AG04450 (cell line): ENCODE measurements at places on chromosomes 1 and 21. TPM values are rescaled to one million over a fixed set of nuclear protein-coding genes. Genes with fewer than 3 reads are reported as not detected.

AIRE gene
- polyA plus RNA-seq, result not detected in 2 replicates

BCAR3 gene
- polyA plus RNA-seq, result 20.6 and 24.9 TPM in 2 replicates

GRCh38 chr1:160256396-160257046 is 5.8 kb downstream of the DCAF8 start:
- DNase-seq, result peak; percentile 23

KCNT2 gene
- polyA plus RNA-seq, result 1.3 and 2.0 TPM in 2 replicates

GRCh38 chr1:203185585-203185984 is 919 bp downstream of the CHI3L1 start:
- DNase-seq, result no peak

DNA sequence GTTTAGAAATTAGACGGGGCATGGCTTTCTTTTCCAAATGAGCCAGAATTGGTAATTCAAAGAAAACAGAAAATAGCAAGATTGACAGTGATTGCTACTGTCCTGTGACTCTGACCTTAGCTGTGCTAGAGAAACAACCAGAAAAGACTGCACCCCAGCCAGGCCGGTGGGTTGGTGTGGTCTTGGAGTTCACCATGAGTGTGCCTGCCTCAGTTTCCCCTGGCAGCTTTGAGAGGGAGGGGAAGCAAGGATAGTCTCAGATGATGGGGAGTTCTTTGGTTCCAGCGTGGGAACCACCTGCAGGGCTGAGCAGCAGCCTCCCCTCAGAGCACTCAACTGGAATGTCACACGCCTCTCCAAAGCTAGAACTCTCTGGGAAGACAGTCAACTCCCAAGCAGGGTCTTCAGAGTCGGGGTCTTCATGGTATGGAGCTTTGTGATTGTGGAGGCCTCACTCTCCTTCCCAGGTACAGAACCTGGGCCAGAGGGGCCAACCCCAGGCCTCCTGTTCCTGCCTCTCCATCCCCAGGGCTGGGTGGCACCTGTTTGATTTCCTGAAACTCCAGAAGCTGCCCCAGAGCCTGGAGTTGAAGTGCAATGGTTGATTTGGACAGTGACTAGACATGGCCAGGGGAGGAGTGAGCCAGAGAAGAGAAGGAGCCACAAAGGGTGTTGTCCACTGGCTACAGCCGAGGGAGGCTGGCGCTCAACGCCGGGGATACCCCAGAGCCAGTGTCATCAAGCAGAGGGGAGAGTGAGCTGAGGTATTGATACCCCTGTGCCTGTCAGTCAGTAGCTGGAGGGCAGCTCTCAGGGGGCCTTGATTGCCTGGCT is 35.7 kb downstream of the SIM2 start:
- no peak for DNase-seq

DNA sequence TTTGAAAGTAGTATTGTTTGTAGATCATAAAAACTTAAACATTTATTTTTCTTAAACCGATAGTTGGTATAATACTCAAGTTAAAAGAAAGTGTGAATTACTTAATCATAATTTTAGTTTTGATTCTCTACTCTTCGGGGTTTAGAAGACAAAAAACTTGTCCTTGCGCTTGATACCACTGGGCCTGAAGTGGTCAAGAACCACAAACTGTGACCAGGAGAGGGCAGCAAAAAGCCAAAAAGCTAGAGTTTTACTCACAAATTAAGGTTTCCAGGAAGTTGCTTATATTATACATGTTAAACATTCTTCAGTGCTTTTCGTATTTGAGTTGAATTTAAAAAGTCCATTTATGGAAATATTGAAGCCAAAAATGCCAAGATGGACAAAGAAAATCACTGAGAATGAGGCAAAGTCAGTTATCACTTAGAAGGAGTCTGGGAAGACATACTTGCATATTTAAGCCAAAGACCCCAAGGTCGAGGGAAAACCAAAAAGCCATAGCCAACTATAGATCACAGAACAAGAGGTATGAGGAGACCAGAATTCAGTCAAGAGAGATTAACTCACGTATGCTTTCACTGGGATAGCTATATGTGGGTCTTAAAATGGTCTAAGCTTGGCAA is 34.2 kb downstream of the EFCAB7 start:
- peak; percentile 8 for DNase-seq

GRCh38 chr1:151991663-151992302 is 1.9 kb downstream of the S100A10 start:
- no peak for DNase-seq

DNA sequence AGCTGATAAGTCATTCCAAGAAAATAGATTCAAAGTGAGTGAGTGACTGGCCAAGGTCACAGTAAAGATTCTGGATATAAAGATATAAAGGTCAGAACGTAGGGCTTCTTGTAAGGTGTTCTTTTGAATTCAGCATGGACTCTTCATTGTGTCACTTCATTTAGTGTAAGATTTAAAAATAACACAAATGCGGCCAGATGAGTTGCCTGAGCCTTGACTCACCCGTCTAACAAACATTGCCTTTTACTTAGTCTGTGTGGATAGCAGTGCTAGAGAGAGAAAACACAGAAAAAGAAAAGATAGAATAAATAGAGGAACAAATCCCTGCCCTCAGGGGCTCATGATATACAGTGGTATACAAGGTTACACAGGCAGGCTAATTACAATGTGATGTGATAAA is 223.4 kb downstream of the PLPP3 start:
- no peak for DNase-seq
